ENCODE measurements at places on chromosomes 13 and 19. TPM values are rescaled to one million over a fixed set of nuclear protein-coding genes. Genes with fewer than 3 reads are reported as not detected.

Gene GNG7
- total RNA-seq: 0.31 TPM

GRCh38 chr13:40377783-40378182, 288.7 kb downstream of the FOXO1 start:
- peaks cover 8% of the 10 kb centered on the region for H3K4me1 ChIP-seq
- no peak overlapping the region for H3K27ac ChIP-seq
- no peaks in the 10 kb centered on the region for H3K27me3 ChIP-seq
- no peaks in the 10 kb centered on the region for H3K36me3 ChIP-seq
- no peak for DNase-seq

Gene HPN
- total RNA-seq: not detected

Gene NLRP5
- total RNA-seq: not detected

GRCh38 chr13:31896427-31896826, 135.1 kb upstream of the FRY start:
- no peaks in the 10 kb centered on the region for H3K27me3 ChIP-seq
- no peak overlapping the region for H3K27ac ChIP-seq
- H3K36me3 ChIP-seq: no peaks in the 10 kb centered on the region
- H3K4me3 ChIP-seq: no peak overlapping the region
- no peak for DNase-seq
- H3K4me1 ChIP-seq: no peaks in the 10 kb centered on the region

Gene PCDH17
- not detected for total RNA-seq

DNA sequence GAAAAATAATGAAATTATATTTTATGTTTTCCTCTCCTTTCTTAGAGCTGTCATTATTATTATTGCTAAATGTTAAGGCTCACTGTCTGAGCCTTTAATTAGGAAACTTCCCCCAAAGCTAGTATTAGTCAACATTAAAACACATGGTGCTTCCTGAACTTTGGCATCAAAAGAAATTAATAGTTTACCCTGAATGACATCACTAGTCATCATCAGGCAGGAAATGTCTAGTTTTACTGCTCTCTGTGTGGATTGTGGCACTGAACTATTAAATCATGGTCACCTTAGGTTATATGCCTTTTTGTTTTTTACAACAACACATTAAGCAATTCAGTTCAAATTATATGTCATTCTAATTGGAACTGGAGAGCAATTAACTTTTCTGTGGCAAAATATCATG, 595.5 kb downstream of the SLITRK1 start:
- DNase-seq: no peak
- H3K4me1 ChIP-seq: no peaks in the 10 kb centered on the region
- H3K4me3 ChIP-seq: no peak overlapping the region
- H3K36me3 ChIP-seq: no peaks in the 10 kb centered on the region
- no peaks in the 10 kb centered on the region for H3K27me3 ChIP-seq

DNA sequence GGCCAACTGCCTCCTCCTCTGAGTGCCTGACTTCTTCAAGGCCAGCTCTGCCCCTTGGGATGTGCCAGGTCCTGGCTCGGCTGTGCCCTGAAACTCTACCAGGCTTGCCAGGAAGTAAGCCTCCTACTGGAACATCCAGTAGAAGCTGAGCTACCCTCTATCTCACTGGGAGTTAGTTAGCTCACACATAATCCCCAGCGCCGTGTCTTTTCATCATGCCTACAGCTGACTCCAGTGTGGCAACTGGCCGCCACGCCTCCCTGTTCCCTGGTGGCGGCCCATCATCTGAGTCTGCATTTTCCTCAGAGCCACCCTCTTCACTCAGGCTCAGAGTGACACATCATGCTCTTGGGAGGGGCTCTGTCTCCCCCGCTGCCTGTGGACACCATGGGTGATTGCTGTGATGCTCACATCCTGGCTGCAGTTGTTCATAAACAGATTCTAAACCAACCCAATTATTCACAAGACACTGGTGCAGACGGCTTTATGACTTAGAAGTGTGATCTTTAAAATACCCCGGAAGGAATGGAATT, 131.9 kb upstream of the IRS2 start:
- no peak overlapping the region for H3K4me3 ChIP-seq
- no peaks in the 10 kb centered on the region for H3K36me3 ChIP-seq
- no peaks in the 10 kb centered on the region for H3K27me3 ChIP-seq
- DNase-seq: no peak
- no peak overlapping the region for H3K27ac ChIP-seq
- no peaks in the 10 kb centered on the region for H3K4me1 ChIP-seq

Gene NCCRP1
- total RNA-seq: not detected

Gene TNFRSF19
- total RNA-seq: not detected

DNA sequence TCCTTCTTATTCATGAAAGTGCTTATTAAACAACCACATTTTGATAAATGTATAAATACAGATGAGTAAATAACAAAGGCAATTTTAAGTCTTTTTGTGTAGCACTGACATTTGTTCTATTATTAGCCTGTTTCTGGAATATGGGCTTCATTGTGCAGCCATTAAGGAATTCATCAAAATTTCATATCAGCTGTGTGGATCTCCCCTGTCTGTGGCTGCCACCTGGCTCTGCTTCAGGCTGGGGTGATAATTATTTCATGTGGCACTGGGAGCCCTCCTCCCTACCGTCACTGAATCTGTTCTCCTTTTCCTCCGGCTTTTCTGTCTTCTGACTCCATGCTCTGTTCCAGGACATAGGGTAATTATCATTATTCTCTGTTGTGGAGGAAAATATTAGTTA, 57.1 kb downstream of the LMO7 start:
- H3K4me3 ChIP-seq: no peak overlapping the region
- H3K27me3 ChIP-seq: no peaks in the 10 kb centered on the region
- H3K36me3 ChIP-seq: no peaks in the 10 kb centered on the region

DNA sequence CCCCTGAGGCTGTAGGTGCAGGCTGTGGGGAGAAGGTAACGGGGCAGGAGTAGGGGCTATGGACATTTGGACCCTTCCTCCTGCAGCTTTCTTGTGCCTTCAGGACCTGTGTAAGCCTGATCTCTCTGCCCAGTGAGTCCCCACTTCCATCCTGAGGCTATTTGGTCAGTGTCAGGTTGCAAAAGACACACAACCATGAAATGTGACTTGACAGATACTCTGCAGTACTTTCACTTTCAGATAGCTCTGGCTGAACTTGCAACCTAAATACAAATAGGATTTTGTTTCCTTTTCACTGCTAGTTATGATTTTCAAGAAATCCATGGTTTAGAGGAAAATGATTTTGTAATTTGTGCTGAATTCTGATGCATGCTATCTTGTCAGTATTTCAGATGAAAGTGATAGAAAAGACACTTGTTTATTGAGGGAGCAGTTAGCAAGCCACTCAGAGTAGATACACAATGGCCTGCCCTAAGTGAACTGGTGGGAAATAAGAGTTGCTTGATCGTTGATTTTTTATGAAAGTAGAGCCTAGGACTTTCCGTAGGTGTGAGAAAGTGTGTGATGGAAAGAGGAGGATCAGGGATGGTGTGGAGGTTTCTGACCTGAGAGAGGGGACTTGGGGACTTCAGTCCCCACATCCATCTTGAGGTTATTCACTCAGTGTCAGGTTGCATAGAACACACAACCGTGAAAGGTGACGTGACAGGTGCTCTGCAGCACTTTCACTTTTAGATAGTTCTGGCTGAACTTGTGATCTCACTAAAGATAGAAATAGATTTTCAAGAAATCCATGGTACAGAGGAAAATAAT, 18.1 kb upstream of the EID2 start:
- peak overlapping the region; percentile 64 for H3K27ac ChIP-seq
- peak overlapping the region; percentile 61 for H3K4me3 ChIP-seq
- no peak for DNase-seq
- H3K27me3 ChIP-seq: no peaks in the 10 kb centered on the region
- no peaks in the 10 kb centered on the region for H3K36me3 ChIP-seq

Gene IZUMO2
- not detected for total RNA-seq

Gene PABPC3
- total RNA-seq: 0.21 TPM

GRCh38 chr19:18951721-18952281, 10.8 kb upstream of the HOMER3 start:
- H3K27me3 ChIP-seq: no peaks in the 10 kb centered on the region
- DNase-seq: no peak
- H3K4me1 ChIP-seq: no peaks in the 10 kb centered on the region
- H3K36me3 ChIP-seq: no peaks in the 10 kb centered on the region
- H3K4me3 ChIP-seq: no peak overlapping the region

- no peak overlapping the region for H3K4me3 ChIP-seq
- no peaks in the 10 kb centered on the region for H3K36me3 ChIP-seq
- no peaks in the 10 kb centered on the region for H3K4me1 ChIP-seq
- no peaks in the 10 kb centered on the region for H3K27me3 ChIP-seq
- DNase-seq: no peak
Observed at GRCh38 chr13:75836441-75836840, 200.3 kb downstream of the LMO7 start.

DNA sequence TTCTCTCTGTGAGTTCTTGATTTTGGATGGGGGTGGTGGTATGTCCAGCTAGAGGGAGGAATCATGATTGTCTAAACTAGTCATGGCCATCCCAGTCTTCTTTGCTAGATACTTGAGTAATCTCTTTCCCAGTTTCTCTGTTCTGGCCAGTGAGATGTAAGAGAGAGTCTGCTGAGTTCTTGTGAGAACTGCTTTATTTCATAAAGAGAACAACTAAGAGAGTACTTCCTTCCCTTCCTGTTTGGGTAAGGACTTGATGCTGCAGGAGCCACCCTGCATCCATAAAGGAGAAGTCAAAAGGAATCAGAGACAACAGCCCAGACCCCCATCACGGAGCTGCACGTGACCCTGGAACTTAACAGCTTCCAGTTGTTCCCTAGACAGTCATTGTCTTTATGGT, 3.0 kb upstream of the RASL11A start:
- no peaks in the 10 kb centered on the region for H3K36me3 ChIP-seq
- H3K4me1 ChIP-seq: peaks cover 4% of the 10 kb centered on the region
- no peak for DNase-seq
- H3K27ac ChIP-seq: no peak overlapping the region
- H3K4me3 ChIP-seq: no peak overlapping the region

Gene ATCAY
- total RNA-seq: not detected

GRCh38 chr13:104357672-104358354, 1291.6 kb upstream of the SLC10A2 start:
- H3K27me3 ChIP-seq: no peaks in the 10 kb centered on the region
- no peaks in the 10 kb centered on the region for H3K36me3 ChIP-seq
- H3K4me3 ChIP-seq: no peak overlapping the region
- DNase-seq: no peak

- no peaks in the 10 kb centered on the region for H3K36me3 ChIP-seq
- no peak overlapping the region for H3K4me3 ChIP-seq
- no peaks in the 10 kb centered on the region for H3K27me3 ChIP-seq
- H3K4me1 ChIP-seq: no peaks in the 10 kb centered on the region
Observed at GRCh38 chr13:78033509-78033908, 114.9 kb upstream of the EDNRB start.

Gene EPS8L1
- 2.0 TPM for total RNA-seq

Gene TSSK6
- total RNA-seq: 11.3 TPM

DNA sequence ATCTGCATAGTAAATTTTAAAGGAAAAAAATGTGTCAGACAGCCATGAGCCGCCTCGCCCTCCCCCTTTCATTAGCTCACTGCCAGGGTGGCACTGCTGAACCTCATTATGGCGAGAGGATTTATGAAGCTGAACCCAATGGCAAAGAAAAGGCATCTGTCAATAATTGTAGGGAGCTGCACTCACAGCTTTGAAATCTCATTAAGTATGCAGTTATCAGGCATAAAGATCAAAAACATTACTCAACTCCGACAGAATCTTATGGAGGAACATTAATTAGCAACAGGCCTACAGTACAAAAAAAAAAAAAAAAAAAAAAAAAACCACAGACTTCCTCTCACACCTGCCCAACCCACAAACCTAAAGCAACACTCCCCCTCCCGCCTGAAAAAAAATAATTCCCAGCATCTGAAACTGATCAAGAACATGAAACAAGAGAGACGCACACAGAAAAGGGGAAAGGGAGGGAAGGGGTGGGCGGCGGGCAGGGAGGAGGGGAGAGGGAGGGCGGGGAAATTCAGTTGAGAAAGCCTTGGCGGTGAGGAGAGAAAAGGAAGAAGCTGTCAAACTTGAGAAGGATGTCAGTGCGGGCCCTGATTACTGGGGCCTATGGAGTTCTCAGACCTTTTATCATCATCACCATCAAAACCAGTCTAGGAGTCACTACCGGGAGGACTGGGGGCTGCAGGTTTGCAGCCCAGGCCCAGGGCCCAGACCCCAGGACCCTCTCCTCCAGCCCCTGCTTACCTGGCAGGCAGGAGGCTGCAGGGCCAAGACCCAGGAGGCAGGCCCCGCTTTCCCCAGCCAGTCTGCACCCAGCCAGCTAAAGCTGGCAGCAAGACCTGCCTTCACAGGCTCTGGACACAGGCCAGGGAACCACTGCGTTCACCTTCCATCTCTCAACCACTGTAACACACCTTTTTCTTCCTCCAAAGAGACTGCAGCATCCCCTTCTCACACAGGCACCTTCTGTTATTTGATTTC, 8.9 kb downstream of the TSHZ3 start:
- no peak overlapping the region for H3K27ac ChIP-seq
- peak; percentile 47 for DNase-seq
- H3K4me1 ChIP-seq: peaks cover 24% of the 10 kb centered on the region
- peak overlapping the region; percentile 39 for H3K4me3 ChIP-seq
- H3K27me3 ChIP-seq: peaks cover 3% of the 10 kb centered on the region

DNA sequence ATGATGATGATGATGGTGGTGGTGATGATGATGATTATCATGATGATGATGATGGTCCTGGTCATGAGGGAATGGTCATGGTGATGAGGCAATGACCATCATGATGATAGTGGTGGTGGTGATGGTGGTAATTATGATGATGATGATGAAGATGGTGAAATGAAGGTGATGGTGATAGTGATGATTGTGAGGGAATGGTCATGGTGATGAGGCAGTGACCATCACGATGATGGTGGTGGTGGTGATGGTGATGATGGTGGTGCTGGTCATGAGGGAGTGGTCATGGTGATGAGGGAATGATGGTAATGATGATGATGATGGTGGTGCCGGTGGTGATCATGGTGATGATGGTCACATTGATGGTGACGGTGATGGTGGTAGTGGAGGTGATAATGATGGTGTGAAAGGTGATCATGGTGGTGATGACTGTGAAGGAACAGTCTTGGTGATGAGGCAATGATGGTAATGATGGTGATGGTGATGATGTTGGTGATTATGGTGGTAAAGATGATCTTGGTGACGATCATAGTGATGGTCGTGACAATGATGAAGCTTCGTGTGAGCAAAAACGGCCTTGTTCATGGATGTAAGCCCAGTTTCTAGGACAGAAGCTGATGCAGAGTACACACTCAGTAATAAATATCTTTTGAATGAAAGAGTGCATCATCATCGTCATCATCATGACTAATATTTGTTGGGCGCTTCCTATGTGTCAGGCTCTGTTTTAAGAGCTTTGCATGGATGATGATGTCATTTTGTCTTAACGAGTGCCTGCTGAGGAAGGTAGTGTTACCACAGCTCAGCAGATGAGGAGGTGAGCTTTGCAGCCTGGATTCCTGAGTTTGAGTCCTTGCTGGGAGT, 17.3 kb downstream of the SBK2 start:
- H3K36me3 ChIP-seq: no peaks in the 10 kb centered on the region
- H3K27me3 ChIP-seq: no peaks in the 10 kb centered on the region
- H3K4me3 ChIP-seq: no peak overlapping the region
- H3K4me1 ChIP-seq: peaks cover 3% of the 10 kb centered on the region
- DNase-seq: no peak

GRCh38 chr13:111131611-111132010, 16.5 kb downstream of the ARHGEF7 start:
- H3K4me1 ChIP-seq: no peaks in the 10 kb centered on the region
- no peaks in the 10 kb centered on the region for H3K27me3 ChIP-seq
- no peak overlapping the region for H3K27ac ChIP-seq
- H3K36me3 ChIP-seq: no peaks in the 10 kb centered on the region
- no peak for DNase-seq
- H3K4me3 ChIP-seq: no peak overlapping the region
